Jurkat, Clone E6-1 (cell line): ENCODE measurements at places on chromosomes 11 and 22.

GRCh38 chr11:86288776-86289507 lies 13.1 kb upstream of the HIKESHI start:
- DNase-seq, result no peak

DNA sequence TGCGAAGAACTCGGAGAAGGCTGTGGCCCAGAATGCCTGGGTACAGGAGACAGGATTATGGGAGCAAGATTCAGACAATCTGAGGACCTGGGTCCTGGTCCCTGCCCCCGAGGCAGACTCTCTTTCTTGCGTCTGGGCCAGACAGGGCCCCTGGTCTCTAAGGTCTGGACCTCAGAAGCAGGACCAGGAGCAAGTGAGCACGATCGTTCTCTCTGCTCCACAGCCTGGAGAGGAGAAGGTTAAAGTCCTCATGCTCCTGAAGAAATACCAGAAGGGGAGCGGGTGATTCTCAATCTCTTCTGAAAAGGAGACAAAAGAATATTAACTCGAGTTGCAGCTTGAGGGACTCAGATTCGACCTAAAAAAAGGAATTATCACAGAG lies 349.9 kb downstream of the CADM1 start:
- no peak for DNase-seq

GRCh38 chr11:11608783-11609232 lies 13.0 kb downstream of the GALNT18 start:
- DNase-seq, result peak; percentile 71

DNA sequence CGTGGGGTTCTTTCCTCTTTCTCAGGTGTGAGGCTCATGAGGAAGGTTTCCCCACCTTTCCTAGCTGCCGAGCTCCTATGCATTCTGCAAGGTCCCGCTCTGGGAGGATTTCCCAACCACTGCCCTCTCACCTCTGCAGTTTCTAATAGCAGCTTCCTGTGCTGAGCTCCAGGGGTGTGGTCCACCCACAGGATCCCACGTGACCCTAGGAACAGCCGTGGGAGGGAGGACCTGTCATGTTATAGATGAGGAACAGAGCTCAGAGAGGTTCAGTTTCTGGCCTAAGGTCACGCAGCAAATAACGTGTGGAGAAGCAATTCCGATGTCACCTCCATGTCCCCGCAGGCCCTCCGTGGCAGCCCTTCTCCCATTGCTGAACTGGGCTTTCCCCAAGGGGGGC lies 38.5 kb downstream of the FLRT1 start:
- DNase-seq, result no peak

- no peak for DNase-seq
Measured at GRCh38 chr11:60842668-60843600, 1.0 kb downstream of the CCDC86 start.

DNA sequence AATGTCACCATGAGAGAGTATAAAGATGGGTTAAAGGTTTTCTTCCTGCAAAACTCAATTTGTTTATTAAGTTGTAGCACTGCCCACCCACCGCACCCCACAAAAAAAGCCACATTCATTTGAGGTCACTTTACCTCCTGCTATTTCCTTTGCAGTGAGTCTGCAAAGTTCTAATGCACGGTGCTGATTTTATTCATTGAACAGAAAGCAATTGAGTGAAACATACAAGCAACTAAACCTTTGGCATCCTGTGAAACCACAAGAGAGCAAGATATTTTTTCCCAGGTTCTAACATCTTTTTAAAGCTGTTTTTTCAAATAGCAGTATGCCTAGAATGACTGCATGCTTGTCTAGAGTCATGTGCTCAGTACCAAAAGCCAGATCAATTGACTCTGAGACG lies 39.0 kb downstream of the RRAS2 start:
- DNase-seq, result peak; percentile 88

- no peak for DNase-seq
Measured at GRCh38 chr22:45324311-45324711, 14.6 kb downstream of the FAM118A start.

GRCh38 chr22:23533328-23533762 lies 46.7 kb downstream of the IGLL1 start:
- peak; percentile 86 for DNase-seq

DNA sequence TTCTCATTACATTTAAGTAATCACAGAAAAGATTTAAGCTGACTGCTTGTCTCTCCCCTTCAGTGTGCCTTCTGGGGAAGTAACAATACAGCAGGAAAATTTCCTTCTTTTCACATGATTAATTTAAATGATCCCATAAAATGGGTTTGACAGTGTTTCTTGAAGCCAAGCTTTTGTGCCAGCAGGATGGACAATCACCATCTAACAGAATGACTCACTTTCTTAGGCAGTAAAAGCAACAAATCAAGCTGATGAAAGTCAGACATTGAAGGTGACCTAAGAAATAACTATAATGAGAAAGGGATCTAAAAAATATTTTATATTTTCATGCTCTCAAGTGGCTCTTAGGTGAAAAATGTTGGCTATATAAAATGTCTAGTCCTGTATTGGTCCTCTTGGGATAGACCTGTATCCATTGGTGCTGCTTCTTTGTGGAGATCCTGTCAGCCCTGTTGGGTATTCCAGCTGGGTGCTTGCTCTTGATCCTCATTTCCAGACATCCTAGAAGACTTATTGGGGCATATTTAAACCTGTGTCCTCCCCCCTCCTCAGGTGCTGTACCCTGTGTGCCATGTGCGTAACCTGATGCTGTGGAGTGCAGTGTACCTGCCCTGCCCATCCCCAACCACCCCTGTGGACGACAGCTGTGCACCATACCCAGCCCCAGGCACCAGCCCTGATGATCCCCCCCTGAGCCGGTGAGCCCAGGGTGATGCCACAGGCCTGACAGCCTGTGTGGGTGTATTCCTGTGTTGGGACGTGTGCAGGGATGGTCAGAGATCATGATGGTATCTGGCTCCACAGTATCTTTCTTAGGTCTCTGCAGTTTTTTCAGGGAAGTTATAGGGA lies 62.7 kb upstream of the HORMAD2 start:
- no peak for DNase-seq

GRCh38 chr11:17343257-17343656 lies 8.3 kb upstream of the NCR3LG1 start:
- no peak for DNase-seq

GRCh38 chr22:30347255-30347892 lies 9.3 kb downstream of the SF3A1 start:
- no peak for DNase-seq

- no peak for DNase-seq
Measured at GRCh38 chr22:19822301-19823117, 32.2 kb downstream of the GNB1L start.

- no peak for DNase-seq
Measured at GRCh38 chr22:50201191-50202129, 649 bp downstream of the SELENOO start.

GRCh38 chr22:27650572-27650971 lies 151.0 kb downstream of the MN1 start:
- no peak for DNase-seq

GRCh38 chr22:18118345-18118915 lies 7.8 kb downstream of the TUBA8 start:
- DNase-seq, result no peak

GRCh38 chr11:113350336-113351067 lies 36.1 kb downstream of the TTC12 start:
- no peak for DNase-seq

- no peak for DNase-seq
Measured at GRCh38 chr11:68004551-68005335, 846 bp upstream of the UNC93B1 start.
